ENCODE measurements at places on chromosomes 4 and X.
A peak's percentile ranks its signal among the peaks of the same experiment; 100 is the strongest.

GRCh38 chrX:22666441-22666840 is 333.3 kb upstream of the DDX53 start:
- peak; percentile 12 for DNase-seq

DNA sequence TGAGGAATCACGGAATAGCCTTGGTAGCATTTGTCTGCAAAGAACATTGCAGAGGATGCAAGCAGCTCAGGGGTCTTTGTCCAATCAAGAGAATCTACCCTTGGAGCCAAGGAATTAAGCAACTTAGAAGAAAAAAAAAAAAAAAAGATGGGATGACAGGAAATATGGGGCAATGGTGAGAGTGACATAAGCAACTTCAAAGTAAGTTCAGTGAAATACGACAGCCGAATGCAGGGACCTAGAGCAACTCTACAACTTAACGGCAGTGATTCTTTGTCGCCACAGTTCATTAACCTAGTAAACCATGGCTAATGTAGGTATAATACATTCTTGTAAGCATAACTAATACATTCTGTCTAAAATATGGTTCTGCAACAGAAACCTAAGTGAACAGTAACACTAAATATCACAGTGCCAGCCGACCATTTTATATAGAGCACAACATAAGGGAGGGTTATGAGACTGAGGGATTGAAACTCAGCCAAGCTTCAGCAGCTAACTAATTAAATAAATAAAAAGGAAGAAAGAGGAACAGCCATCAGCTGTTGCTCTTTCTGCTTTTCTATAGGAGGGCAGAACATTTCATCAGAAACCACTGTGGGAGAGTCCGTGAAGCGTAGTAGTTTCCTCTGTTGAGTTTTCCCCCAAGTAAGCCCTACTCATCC is 74.7 kb downstream of the PPARGC1A start:
- DNase-seq: peak; percentile 7

DNA sequence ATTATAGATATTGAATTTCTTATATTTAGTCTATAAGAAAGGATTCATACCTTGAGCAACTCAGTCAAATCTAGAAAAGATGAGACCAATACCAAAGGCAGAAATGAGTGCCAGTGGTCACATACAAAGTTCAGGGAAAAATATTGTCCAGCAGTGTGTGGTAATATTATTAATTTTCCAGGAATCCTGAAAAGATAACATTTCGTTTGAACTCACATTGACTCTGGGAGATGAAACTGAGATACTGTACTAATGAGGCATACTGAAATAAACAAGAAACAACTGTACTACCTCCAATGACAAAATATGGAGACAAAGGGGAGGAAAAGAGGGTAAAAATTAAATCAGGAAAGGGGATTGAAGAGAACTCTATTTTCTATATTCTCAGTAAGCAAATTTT is 212.4 kb downstream of the TRAM1L1 start:
- no peak for DNase-seq

DNA sequence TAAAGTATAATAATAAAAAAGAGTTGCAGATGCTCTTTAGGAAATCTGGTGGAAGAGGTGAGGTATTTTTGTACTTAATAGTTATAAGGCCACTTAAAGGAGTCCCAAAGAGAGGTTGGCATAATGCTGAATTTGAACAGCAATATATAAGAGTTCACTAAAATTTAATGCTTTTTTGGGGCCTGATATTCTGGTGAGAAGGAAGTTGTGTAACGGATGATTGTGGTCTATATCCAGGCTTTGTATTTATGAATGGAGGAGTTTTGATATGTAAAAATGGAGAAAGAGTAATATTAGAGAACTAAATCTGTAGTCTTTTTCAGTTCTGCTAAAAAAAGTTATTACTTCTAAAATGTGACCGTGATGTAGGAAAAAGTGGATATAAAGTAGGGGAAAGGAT is 20.4 kb downstream of the BMP2K start:
- DNase-seq: no peak

GRCh38 chrX:68942104-68942503 is 113.3 kb downstream of the EFNB1 start:
- no peak for DNase-seq

GRCh38 chr4:80138551-80139538 is 58.5 kb upstream of the PRDM8 start:
- DNase-seq: peak; percentile 44

DNA sequence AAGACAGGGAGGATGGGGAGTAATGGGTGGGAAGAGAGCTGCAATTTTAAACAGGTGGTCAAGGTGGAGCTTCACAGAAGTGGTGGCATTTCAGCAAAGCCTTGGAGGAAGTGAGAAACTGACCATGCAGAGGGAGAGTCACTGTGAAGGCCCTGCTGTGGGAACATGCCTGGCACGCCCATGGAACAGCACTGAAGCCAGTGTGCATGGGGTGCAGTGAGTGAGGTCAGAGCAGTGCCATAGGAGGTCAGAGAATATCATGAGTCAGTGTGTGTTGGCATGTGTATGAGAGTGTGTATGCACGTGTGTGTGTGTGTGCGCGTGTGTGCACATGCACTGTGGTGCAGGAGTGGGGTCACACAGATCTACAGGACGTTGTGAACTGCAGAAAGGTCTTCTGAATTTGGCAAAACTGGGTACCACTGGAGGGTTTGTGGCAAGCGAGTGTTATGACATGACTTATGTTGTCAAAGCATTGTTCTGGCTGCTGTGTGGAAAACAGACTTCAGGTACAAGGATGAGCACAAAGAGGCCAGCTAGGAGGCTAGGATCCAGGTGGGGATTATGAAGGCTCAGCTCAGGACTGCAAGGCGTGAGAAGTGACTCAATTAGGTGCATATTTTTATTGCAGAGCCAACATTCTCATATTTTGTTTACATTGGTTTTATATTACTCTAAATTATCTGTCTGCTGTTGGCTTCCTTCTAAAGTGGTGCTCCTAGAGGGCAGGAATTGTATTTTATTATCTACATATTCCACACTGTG is 34.0 kb downstream of the ZNF827 start:
- no peak for DNase-seq

DNA sequence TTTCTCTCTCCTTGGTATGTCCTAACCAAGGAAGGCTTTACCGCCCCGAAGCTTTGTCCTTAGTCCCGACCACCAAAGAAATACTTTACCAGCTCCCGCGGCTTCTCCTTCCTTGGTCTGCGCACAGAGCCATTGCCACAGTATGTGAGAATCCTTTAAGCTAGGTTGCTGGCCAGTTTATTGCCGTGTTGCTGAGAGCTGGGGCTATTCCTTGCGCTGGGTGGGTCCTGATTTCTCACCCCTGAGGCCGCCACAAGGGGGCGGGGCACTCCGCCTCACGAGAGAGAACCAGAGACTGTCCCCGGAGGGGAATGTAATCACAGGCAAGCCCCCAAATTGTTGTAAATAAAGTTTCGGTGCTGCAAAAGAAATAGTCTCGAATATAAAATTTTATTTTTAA is 331.0 kb upstream of the PCDH10 start:
- no peak for DNase-seq

GRCh38 chrX:33171041-33171440 is 40.3 kb downstream of the DMD start:
- DNase-seq: no peak

DNA sequence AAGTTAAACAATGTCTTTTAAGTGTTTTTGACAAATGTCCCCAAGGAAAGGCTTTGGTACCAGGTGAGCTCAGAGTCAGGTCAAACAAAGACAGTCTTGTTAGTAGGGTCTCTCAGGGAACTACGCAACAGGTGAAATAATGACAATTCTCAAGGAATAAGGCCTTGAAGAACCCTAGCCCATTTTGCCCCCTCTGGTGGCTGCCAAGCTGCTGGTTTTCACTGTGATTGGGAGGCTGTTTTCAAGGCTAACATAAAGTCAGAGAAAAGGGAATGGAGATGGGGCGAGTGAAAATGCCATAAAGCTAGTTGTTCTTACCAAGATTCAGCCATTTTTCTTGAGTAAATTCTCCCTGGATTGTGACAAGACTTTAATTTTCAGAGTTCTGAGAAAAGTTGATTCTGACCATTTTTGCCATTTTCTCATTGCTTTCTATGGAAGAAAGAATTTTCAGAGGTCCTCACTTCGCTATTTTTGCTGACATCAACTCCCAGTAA is 58.7 kb downstream of the RWDD4 start:
- peak; percentile 10 for DNase-seq

- DNase-seq: no peak
Observed at GRCh38 chr4:156779042-156779441, 192.6 kb downstream of the PDGFC start.

GRCh38 chrX:96102997-96103396 is 581.6 kb upstream of the DIAPH2 start:
- DNase-seq: no peak

DNA sequence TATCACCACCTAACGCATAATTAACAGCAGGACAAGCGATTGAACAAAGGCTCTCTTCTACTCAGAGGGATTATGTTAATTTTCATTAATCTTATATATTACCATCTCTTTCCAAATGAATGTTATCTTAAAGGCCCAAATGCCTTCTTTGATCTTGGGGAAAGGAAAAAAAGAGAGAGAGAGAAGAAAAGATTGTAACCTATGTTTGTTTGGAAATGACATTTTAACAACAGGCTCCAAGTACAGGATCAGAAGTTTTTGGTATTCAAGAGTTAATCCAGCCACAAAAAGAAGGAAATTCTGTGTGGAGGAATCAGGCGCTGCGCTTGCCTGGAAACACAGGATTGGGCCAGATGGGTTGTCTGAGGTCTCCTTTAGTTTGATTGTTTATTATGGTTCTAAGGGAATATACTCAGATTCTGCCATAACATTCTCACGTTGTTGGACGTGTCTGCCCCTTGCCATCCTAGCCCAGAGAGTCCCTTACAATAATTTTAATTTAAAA is 100.7 kb upstream of the STX18 start:
- no peak for DNase-seq

- no peak for DNase-seq
Observed at GRCh38 chr4:107931775-107932321, 499 bp downstream of the CYP2U1 start.

DNA sequence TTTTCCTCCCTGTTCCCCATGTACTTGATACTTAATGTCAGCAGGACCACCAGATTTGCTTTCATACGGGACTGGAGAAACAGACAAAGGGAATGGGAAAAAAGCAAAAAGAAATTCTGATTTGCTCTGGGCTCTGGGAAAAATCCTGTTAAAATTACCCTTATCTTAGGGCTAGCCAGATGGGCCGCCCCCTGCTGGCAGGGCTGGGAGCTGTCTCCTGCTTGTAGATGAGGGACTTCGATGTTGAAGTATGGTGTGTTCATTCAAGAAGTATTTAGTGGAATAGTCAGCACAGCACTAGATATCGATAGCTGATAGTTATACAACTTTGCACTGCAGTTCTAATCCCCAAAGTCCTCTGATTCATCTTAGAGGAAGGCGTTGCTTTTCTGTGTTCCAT is 45.8 kb downstream of the BCORL1 start:
- DNase-seq: peak; percentile 6

DNA sequence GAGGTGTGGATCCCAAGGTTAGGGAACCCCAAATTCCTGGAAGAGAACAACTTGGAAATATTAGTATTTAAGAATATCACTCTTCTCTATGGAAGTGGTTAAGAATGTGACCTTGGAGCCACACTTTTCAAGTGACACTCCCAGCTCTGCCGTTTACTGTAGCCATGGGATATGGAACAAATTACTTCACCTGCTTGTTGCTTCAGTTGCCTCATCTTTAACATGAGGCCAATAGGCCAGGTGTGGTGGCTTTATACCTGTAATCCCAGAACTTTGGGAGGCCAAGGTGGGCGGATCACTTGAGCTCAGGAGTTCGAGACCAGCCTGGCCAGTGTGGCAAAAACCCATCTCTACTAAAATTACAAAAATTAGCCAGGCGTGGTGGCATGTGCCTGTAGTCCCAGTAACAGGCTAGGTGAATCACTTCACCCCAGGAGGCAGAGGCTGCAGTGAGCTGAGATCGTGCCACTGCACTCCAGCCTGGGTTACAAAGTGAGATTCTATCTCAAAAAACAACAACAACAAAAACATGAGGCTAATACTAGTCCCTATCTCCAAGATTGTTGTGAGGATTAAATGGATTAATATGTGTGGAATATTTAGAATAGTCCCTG is 13.0 kb downstream of the IL13RA1 start:
- no peak for DNase-seq

- no peak for DNase-seq
Observed at GRCh38 chr4:110953898-110954297, 331.0 kb upstream of the PITX2 start.

DNA sequence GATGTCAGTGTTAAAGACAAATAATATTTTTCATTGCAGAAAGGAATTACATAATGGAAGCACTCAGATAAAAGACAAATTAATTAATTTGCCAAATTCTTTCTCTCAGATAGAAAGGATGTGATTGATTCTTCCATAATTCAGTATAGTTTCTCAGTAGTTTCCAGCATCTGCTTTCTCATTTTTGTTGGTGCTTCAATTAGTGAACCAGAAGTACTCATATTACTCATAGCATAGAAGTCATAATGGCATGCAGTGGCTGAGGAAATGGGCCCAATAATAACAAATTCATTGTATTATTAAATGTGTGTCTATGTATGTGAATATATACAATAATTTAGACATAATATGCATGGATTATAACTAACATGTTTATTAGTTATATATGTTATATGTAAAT is 393.3 kb upstream of the TRAM1L1 start:
- no peak for DNase-seq

DNA sequence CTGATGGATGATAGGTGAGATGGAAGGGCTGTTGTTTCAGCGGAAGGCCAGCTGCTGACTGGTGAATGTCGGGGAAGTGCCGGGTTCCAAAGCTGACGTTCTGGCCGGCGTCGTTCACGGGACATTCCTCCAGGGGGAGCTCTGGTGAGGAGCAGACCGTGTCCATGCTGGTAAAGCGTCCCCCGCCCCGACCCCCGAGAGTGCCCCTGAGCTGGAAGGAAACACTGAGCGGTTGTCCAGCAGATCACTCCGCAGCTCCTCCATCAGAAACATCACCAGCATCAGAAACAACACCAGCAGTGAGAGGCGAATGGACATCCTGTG is 18.6 kb upstream of the ADRA2C start:
- no peak for DNase-seq

Data from HL-60 (cell line).